ENCODE measurements at places on chromosomes 11 and 22.

GRCh38 chr22:41488076-41488475 lies 19.2 kb downstream of the ACO2 start:
- no peak for DNase-seq

GRCh38 chr22:25413620-25414019 lies 150.9 kb upstream of the GRK3 start:
- no peak for DNase-seq

GRCh38 chr11:29093416-29094120 lies 923.3 kb downstream of the KCNA4 start:
- no peak for DNase-seq

DNA sequence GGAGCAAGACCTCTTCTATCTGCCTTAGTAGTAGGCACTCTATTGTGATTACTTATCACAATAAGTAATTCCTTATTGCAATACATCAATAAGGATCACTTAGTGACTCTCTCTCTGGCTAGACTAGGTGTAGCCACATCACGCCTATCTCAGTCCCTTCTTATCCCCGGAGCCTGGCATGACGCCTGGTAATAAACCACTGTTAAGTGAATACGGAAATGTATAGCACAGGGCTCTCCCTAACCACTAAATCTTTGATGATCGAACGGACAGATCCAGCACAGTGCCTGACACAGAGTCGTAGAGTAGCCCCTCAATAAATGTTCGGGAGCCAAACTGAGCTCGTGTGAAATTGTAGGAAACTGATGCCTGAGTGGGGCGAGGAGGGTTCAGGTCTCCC lies 143.3 kb downstream of the FBXO7 start:
- no peak for DNase-seq

DNA sequence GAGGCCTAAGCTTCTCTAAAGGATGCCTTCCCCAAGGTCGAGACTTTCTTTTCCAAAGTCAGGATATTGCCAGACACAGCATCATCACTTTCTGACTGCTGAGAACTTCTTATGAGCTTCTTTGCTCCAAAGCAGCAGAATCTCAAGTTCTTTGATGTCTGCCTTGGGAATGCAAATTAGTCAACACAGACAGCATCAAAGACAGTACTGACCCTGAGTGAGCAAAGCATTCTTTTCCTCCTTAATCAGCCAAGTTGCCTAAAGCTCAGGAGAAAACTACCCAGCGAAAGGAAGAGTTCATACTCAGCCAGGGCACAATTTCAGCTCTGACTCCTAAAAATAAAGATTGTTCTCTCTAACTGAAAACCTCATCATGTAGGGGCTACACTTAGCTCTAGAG lies 98.0 kb downstream of the SLC36A4 start:
- no peak for DNase-seq
